ENCODE measurements at places on chromosomes 3 and 15. TPM values are rescaled to one million over a fixed set of nuclear protein-coding genes. Genes with fewer than 3 reads are reported as not detected.

Gene HGD
- 0.72 TPM for total RNA-seq

GRCh38 chr3:31765871-31766270, 215.2 kb downstream of the OSBPL10 start:
- no peak for DNase-seq

- no peak for DNase-seq
Observed at GRCh38 chr3:172669021-172669420, 41.8 kb downstream of the NCEH1 start.

DNA sequence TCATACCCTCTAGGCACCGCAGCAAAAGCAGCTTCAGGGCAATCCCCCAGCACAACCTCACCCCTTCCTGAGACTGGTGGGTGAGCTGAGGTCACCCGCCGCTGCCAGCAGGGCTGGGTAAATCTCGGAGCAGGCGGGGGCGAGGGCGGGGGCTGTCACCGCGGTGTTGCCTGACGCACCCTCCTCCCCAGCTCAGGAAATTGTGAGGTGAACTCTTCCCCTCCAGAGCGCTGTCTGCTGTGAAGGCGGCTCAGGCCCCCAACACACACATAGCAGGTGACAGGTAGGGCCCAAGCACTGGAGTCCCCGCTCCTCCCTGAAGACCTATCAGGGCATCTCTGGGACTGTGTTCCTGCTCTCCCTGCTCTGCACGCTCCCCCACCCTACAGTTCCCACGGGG, 30.2 kb upstream of the FURIN start:
- no peak for DNase-seq

Gene DAZL
- 0.05 TPM for total RNA-seq

DNA sequence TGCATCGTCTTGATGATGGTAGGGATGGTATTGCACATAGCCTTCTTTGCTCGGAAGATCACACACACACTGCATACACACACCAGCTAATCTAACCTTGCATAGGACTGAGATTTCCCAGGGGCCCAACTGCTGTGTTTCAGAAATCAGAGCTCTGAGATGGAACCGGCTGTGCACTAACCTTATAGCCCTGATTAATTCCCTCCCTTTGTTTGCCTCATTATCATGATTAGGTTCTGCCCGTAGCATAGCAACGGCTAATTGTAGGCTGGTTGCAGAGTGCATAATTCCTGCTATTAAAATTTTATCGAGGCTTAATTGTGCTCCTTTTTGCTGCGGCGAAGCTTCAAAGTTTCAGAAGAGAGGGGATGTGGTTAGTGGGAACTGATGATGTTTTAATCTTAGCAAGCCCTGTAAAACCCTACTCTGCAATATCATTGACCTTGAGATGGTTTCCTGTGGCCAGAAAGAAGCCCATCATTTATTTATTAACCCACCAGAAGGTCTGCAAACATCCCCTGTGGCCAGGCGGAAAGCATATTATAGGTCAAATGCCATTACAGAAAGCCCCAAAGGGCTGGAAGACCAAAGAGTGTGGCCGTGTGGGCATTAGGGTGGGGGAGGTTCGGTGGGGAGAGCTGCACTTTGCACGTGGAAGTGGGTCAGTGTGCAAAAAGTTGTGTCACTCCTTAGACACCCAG, 56.2 kb upstream of the GLCE start:
- peak; percentile 73 for DNase-seq

DNA sequence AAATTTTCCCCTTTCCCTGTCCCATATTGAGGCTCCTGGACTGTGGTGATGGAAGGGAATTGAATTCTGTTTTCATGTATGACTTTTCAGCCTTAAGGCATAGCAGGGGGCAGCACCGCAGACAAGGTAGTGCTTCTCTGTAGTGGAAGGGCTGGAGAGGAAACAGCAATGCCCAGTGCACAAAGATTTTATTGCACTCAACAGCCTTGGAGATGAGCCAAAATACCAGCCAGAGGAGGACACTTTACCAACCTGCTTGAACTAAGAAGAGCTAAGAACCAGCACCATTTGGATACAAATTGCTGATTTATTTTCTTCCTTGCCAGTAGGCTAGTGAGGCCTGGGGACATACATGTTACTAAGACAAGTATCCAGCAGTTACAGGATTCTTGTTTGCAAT, 98.7 kb downstream of the KCNMB2 start:
- no peak for DNase-seq

DNA sequence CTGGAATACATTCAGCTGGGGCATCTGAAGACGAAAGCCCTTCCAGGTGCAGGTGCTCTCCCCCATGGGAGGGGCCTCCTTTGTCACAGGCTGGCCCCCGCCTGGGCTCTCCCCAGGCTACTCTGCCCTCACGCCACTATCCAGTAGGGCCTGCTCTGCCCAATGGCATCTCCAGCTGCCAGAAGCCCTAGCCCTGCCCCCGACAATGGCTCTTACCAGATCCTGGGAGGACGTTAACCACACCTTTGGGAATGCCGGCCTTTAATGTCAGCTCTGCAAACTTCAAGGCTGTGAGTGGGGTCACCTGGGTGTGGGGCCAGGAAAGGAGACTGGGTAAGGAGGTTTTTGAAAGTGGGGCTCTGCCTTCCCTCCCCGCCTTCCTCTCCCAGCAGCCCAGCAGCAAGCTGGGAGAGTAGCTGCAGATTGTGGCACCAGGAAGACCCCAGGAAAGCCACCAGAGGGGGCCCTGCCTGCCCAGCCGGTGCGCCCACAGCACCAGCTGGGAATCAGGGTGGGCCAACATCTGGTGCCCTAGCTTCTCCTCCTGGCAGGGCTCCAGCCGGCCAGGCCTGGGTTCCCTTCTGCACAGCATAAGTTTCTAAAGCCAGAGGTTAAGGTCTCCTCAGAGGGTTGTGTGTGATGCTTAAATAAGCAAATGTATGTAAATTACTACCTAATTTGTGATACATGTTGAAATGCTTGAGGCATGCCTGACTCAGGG, 40.4 kb upstream of the SLC41A3 start:
- no peak for DNase-seq

DNA sequence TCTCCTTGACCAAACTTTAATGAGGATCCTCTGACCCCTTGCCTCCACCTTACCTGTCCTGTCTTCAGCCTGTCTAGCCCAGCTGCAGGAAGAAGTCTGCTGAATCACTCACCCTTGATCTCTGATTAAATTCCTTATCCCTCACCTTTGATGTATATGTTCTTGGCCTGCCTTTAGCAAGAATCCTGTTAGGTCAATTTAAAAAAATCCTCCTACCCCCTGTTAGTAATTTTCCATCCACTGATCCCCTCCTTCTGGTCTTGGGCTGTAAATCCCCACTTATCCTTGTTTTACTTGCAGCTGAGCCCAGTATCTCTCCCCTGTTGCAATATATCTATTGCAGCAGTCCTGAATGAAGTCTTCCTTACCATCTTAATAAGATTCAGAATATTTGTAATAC, 39.0 kb downstream of the MYH15 start:
- no peak for DNase-seq

Gene CIB2
- 7.2 TPM for total RNA-seq

- no peak for DNase-seq
Observed at GRCh38 chr15:73019601-73020146, 32.6 kb upstream of the NEO1 start.

Gene LAMB2
- 3.2 TPM for total RNA-seq

GRCh38 chr15:40420793-40421192, 15.2 kb downstream of the IVD start:
- no peak for DNase-seq

Gene PCOLCE2
- 0.41 TPM for total RNA-seq

DNA sequence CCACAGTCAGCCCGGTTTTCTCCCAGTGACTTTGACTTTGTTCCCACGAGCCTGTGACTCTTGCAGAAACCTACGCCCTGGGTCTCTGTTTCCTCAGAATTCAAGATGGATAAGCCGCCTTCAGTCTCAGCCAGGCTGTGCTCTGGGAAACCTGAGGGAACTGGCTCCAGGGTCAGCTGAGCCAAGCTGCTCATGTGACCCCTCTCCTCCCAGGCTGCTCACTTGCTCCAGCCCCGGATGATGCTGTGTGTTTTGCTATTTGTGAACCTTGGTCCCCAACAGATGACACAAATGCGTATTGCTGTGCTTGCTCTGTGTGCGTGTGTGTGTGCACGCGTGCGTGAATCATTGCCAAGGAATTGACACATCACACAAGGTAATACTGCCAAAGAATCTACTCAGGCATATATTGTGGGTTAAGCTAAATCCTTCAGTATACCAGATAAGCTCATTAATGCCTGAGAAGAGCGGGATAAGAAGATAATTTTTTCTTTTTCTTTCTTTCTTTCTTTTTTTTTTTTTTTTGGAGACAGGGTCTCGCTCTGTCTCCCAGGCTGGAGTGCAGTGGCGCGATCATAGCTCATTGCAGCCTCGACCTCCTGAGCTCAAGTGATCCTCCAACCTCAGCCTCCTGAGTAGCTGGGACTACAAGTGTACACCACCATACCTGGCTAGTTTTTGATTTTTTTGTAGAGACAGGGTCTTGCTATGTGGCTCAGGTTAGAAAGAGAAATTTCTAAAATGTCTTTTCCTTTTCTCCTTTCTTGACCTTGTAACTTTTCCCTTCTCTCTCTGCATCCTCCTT, 29.2 kb upstream of the UMPS start:
- no peak for DNase-seq

Gene ACSBG1
- 0.49 TPM for total RNA-seq

DNA sequence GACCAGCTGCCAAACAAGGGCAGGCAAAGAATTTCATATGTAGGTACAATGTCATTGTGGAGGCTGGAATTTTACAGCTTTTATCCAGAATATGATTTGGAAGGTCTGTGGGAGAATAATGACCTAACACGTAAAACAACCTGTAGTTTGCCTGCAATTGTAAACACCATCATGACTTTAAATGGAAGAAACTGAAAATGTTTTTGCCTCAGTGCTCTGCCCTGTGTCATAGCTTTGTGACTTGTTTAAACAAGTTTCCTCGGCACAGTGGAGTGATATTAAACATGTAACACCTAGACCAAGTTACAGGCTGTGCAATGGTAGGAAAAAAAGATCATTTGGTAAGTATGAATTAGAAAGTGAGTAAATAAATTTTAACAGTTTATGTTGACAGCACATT, 171.6 kb upstream of the MBNL1 start:
- DNase-seq: no peak

GRCh38 chr3:14352002-14352627, 50.3 kb upstream of the SLC6A6 start:
- DNase-seq: peak; percentile 30

GRCh38 chr3:70308760-70309159, 3.7 kb downstream of the MDFIC2 start:
- no peak for DNase-seq

DNA sequence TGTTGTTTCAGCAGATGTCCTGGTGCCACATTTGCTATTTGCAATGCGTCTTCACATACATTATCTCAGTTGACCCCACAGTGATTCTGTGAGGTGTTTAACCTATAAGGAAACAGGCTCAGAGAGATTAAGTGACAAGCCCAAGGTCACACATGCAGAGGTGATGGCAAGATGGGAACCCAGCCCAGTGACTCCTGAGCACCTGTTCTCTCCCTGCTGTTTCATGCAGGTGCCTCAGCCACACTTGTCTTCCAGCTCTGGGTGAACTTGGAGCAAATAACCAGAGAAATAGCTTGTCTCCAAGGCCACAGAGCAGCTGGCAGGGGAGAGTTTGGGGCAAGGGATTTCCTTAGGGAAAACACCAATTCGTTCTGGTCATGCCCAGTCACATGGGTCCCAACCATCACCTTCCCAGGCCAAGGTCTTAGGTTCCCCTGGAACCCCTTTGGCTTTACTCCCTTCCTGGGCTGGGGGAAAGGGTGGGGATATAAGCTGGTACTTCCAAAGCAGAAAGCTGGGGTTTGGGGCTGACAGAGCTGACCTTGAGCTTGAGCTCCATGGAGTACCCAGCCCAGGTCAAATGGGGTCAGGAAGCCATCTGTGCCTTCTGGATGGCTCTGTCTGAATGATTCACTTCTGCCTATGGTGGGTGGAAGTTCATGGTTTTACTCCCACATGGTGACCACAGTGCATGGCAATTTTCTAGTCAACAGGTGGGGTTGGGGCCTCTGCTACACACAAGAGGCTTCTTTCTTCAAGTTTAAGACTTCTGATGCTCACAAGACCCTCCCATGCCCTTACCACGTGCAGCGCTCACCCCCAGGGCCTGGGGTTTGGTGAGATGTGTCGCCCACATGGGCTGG, 22.4 kb downstream of the LIPC start:
- no peak for DNase-seq

DNA sequence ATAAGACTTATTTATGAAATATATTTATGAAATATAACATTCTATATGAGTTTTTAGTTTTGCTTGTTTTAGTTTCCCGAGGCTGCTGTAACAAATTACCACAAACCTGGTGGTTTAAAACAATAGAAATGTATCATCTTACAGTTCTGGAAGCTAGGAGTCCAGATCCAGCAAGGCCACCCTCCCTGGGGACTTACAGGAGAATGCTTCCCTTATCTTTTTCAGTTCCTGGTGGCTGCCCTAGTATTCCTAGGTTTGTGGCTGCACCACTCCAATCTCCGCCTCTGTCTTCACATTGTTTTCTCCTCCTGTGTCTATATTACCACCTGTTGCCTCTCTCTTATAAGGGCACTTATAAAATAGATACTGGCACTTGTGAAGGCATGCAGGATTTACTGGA, 877.8 kb downstream of the TUSC7 start:
- DNase-seq: no peak

Gene SEMA3F
- total RNA-seq: 0.45 TPM

Gene TMEM44
- total RNA-seq: 7.3 TPM

- DNase-seq: no peak
Observed at GRCh38 chr3:69738859-69739203, 433 bp upstream of the MITF start.

Gene TRH
- not detected for total RNA-seq

Gene TMEM87A
- total RNA-seq: 25.6 TPM

Gene MST1R
- 2.3 TPM for total RNA-seq

All from GM12878 (cell line).